Regular cardiac myocyte (primary cell): ENCODE measurements at places on chromosomes 13 and 19. TPM values are rescaled to one million over a fixed set of nuclear protein-coding genes. Genes with fewer than 3 reads are reported as not detected.

Gene NPAS1
- total RNA-seq = 3.4 and 5.6 TPM in 2 replicates

Gene NTN5
- 0.28 TPM in 1 of 2 replicates, not detected in the other for total RNA-seq

Gene PLPP2
- total RNA-seq = 5.6 and 9.4 TPM in 2 replicates

Gene APOC4
- not detected in 2 replicates for total RNA-seq

Gene ZNF221
- total RNA-seq = 5.9 and 9.6 TPM in 2 replicates

Gene EDDM13
- total RNA-seq = 0.19 TPM in 1 of 2 replicates, not detected in the other

Gene SMIM24
- total RNA-seq = not detected in 2 replicates

Gene OR7C1
- not detected in 2 replicates for total RNA-seq

Gene MATK
- total RNA-seq = under 0.01 TPM in 1 of 2 replicates, not detected in the other

Gene NKG7
- total RNA-seq = not detected in 2 replicates

Gene MAB21L1
- total RNA-seq = 1.1 and 1.9 TPM in 2 replicates

Gene SIGLEC10
- total RNA-seq = not detected in 2 replicates
